ENCODE measurements at places on chromosomes 6 and 20.
A peak's percentile ranks its signal among the peaks of the same experiment; 100 is the strongest.

DNA sequence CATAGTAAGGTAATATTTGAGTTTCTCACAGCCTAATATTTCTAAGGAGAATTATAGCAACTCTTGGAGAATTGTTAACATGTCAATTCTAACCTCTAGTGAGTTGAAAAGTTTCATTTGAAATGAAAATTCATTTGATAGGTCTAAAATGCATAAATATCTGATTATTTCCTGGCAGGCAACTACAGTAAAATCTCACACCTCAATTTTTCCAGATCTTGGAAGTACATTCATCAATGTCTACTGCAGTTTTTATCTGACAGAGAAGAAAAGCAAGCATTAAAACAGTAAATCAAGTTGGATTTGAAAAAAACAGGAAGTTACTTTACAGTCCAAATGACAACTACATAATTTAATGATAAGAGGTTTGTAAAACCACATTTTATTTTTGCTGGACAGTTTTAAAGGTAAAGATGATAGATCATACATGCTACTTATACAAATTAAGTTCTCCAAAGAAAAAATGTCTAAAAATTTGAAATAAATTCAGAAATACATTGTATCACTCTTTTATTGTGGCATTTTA is 631.3 kb downstream of the EYS start:
- DNase-seq = no peak

DNA sequence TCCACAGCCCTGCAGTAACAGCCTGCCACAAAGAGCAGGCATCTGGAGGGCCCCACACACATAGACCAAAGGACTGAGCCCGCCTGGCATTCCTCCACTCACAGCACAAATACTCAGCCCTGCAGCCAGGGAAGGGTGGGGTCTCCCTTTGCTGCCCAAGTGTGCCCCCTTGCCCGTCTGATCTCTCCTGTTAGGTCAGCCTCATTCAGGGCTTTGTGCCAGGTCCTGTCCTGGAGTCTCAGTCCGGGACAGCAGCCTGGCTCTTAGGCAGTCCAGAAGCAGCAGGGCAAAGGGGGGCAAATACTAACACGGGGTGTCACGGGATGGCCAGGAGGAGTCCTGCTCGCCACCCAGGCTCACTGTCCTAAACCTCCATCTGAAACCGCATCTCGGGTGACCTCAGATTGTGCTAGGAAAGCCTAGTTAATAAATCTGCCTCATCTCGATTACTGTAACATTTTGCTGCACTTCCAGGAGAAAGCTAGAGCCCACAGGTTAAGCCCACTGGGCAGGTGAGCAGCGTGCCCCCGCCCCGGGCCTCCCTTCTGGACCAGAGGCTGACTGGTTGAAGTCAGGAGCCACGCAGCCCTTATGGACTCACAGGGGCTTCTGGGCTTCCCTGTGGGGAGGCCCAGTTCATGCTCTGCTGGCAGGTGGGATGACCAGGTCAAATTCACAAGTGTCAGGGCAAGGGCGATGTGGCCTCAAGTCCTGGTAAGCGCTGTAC is 3.2 kb upstream of the OGFR start:
- DNase-seq = no peak

GRCh38 chr20:29878281-29878741 is 1379.2 kb upstream of the DEFB115 start:
- DNase-seq = no peak

- DNase-seq = no peak
Measured at GRCh38 chr6:10460096-10460495, 45.2 kb upstream of the TFAP2A start.

DNA sequence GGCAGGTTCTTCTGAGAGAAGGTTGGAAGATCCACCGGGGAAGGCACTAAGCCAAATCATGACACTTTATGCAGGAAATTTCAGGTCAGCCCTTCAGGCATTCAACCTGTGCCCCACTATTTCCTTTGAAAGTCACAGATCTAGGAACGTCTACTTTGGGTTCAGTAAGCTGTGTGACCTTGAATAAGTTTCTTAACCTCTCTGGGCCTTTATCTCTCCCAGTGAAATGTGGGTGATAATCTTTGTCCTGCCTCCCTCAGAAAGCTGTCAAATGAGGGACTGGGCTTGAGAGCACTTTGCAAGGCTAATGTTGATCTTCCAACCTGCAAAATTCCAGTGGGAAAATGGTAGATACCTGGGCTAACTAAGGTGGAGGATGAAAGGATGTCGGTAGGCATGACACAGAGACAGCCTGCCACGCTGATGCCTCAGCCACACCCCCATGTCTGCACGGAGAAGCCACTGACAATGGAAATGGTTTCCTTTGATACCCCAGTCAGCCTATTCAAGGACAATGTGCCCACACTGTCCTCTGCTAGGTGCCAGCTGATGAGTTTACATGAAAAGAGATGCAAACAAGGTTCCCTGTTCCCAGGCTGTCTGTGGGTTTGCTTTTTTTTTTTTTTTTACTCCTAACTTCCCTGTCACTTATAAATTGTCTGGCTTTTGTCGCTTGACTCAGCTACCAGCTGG is 9.3 kb downstream of the BNIP5 start:
- DNase-seq = no peak

GRCh38 chr6:157744102-157744601 is 78.9 kb upstream of the SNX9 start:
- no peak for DNase-seq

GRCh38 chr6:25004357-25004756 is 68.6 kb upstream of the RIPOR2 start:
- no peak for DNase-seq

DNA sequence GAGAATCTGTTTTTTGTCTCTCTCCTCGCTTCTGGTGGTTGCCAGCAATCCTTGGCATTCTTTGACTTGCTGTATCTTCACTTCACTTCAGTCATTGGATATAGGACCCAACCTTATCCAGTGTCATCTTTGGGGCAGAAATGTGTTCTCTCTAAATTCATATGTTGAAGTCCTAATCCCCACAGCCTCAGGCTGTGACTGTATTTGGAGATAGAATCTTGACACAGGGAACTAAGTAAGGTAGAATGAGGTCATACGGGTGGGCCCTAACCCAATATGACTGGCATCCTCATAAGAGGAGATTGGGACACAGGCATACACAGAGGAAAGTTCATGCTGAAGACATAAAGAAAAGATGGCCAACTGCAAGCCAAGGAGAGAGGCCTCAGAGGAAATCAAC is 51.9 kb upstream of the TPD52L1 start:
- DNase-seq = no peak

- peak; percentile 32 for DNase-seq
Measured at GRCh38 chr6:166173281-166173951, 5.8 kb upstream of the TBXT start.

DNA sequence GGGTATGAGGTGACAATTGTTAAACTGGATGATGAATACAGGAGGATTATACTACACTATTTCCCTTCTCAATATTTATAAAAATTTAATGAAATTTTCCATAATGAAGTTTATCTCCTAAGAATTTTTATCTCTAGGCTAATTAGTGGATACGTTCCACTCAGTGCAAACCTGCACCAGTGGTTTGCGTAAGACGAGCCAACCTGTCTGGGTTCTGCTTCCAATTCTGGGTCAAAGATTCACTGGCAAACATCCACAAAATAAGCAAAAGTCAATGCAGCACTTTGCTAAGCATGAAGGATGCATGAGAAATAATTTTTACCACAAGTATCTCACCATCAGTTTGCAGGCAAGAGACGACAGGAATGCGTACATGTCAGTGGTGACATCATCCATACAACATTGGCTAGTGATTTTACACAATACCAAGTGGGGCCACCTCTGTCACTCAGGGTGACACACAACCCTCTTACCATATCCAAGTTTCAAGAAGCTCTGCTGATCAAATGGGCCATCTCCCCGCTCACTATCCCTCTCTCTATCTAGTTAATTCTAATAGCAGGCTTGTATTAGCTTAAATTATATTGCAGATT is 51.7 kb downstream of the FAM50B start:
- DNase-seq = no peak

DNA sequence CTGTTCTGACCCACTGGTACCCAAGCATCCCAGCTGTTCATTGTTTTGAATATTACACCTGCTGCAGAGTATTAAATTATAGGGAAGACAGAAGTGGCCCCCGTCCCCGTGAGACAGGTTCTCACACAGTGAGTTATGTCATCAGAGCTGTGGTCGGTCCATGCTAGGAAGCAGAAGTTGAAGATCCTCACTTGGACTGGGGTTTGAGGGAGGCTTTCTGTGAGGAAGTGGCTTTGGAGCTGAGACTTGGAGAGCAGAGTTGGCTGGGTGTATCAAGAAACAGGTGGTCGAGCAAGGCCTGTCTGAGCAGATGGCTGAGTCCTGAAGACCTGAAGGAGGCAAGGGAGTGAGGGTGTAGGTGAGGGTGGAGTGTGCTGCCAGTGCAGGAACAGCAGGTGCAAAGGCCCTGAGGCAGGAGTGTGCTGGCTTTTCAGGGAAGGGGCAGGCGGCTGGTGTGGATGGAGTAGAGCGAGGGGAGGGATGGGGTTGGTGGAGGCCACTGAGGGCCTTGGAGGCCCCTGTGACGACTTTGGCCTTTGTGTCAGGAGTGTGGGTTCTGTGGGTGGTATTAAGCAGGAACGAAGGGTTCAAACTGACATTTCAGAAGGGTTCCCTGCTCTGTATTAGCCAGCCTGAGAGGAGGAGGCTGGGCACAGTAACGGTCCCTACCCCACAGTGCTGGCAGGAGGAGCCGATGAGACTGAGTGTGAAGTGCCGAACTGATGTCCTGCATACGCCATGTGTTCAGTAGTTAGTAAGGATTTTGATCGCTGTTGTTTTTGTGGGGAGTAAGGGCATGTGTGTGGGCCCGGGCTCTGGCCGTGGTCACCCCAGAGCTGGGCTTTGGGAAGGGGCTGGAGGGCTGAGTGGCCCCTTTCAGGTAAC is 11.8 kb downstream of the SRC start:
- DNase-seq = no peak
